ENCODE measurements at places on chromosomes 5 and 9.

DNA sequence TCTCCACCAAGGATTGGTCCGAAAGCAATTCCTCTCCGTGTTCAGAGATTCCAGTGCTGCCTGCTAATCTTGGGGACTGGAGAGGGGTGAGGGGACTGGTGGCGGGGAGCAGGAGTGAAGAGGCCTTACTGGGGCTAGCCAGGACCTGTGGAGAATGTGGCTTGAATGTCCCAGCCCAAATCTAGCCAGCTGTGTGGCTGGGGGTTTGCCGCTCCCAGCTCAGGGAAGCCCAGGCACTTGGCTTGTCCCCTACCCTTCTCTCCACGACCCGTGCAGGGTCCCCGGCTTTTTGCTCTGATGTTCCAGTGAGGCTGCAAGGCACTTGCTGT lies 2.4 kb downstream of the N4BP3 start:
- DNase-seq: no peak

- no peak for DNase-seq
Observed at GRCh38 chr9:134174073-134174449, 9.7 kb upstream of the RNU6ATAC start.

GRCh38 chr9:38700695-38701094 lies 19.2 kb downstream of the FAM240B start:
- DNase-seq: no peak

DNA sequence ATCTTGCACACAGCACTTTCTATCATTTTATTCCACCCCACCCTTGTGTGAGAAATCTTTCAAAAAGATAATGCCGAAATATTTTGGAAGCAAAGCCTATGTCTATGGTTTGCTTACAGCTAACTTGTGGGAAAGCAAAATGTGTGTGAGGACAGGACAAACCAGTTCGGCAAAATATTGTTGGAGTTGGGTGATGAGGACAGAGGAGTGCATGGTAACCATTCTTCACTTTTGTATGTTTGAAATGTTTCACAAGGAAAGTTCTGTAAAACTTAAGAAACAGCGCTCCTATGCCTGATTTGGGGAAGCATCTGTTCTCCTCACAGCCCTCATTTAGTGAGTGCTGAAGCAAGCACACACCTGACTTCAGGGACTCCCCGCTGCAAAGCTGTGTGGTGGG lies 62.0 kb upstream of the RNF130 start:
- no peak for DNase-seq

- DNase-seq: no peak
Observed at GRCh38 chr5:111439473-111440075, 72.8 kb downstream of the STARD4 start.

- DNase-seq: no peak
Observed at GRCh38 chr5:176486189-176486757, 38.1 kb downstream of the FAF2 start.

DNA sequence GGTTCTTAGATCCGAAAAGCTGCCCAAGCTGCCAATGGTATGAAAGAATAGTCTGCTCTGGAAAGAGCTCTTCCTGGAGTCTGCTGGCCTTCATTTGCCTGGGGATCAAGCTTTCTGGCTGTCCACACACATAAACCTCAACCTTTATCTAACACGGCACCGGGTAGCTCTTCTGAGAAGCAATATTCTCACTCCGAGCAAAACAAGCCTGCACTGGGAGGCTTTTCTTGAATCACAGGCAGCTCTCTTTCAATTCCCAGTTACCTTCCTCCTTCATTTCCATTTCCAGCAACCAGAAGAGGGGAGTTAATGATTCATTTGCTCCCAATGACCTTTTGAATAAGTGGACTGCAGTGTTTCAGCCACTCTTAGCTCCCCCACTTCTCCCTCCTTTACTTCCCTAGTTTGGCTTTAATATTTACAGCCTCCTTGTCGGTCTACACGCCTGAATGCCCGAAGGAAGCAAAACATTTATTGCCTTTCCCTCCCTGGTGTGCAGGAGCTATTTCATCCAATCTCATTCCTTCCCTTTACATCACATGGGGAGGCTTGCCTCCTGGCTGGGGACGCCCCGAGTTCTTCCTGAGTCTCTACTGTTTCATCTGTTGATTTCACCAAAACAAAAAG lies 187.1 kb downstream of the ARHGEF28 start:
- no peak for DNase-seq

DNA sequence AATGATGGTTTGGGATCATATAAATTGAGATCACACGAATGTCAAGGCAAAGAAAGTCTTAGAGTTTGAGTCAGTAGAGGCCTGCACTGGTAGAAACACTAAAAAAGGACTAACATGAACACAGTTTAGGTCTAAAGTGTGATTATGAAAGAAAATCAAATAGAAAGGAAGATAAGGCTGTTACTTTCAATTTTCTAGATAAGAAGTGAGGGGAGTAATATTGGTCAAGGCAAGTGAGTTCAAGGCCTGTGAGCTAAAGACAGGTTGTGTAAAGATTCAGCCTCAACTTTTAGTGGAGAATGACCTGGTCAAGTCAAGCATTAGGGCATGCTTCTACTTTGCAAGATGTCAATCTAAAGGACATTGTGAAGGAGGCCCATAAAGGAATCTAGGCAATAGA lies 19.0 kb downstream of the VLDLR start:
- no peak for DNase-seq

DNA sequence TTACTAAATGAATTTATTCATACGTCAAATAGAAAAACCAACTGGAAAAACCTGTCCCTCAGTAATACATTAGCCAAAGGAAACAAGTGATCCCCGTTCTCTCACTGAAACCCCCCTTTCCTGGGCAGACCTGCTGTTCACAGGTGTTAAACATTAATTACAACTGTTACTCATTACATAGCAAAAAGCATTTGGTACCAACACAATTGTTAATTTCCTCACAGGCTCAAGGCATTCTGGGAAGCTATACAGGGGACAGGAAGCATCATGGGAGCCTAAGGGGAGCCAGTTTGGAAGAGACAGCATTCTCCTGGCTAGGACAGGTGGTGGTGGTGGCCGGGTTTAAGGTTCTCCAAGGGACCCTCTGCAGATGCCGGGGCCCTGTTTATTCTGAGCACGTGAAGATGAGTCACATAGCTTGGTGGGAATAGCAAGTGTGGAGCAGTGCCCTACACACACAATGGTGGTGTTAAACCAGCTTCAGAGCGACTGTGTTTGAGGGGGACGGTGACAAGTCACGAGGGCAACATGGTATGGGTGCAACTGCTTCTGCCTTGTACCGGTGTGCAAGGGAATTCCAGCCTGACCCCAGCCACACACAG lies 62.6 kb upstream of the SLC25A51 start:
- no peak for DNase-seq

DNA sequence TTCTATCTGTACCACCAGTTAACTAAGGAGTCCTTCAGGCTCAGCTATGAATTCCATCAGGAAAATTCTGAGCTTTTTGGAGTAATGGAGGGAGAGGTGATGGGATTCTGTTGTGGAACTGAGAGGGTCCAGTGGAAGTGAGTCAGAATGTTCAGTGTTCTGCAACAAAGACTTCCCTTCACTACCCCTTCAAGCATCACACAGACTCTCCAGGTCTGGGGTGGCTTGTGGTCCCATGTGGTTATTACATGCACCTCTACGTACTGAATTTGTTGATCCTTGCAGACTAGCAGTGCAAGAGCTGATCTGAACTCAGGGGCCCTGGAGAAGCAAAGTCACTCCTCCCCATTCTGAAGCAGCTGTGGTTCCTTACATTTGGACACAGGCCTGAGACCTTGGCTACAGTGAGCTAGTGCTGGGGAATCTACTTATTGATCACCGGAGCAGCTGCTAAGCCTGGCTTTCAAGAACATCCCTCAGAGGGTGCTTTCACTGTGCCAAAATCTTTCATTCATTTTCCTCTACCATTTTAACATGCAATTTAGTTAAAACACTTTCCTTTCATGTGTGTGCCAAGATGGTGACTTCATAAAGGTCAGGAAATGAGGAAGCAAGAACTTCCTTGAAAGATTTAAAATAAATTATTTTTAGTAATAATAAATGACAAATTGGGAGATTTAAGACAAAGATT lies 75.0 kb upstream of the TNC start:
- DNase-seq: no peak

- DNase-seq: no peak
Observed at GRCh38 chr5:4676934-4677333, 463.2 kb upstream of the ADAMTS16 start.

DNA sequence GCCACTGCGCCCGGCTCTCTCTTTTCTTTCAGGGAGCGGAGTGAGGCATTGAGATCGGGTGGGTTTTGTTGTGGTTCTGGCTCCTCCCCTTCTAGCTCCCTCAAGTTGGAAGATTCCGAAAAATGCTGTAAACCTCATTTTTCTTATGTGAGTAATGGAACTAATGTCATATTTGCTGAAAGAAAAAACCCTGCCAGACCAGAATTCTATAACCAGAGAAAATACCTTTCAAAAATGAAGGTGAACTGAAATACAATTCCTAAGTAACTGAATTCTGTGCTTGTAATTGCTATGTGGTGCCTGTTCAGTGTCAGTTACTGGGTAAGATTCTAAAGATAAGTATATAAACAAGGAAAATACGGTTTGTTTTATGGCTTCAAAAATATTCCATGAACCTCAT lies 30.9 kb upstream of the CDK20 start:
- no peak for DNase-seq

DNA sequence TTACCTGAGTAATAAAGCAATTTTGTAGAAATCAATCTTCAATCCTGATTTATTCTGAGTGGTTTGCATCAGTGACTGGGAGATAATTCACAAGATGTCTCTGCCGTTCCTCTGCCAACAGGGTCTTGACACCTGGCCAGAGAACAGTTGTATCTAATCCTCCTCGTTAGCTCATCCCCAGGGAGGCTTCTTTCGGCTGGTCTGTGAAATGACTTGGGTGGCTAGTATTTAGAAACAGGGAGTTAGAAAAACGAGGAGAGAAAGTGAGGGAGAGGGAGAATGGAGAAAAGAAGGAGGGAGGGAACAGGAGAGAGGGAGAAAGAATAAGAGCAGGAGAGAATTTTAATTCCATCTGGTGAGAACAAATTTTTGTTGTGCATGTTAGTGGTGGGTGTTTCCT lies 600.2 kb upstream of the TLE4 start:
- no peak for DNase-seq

DNA sequence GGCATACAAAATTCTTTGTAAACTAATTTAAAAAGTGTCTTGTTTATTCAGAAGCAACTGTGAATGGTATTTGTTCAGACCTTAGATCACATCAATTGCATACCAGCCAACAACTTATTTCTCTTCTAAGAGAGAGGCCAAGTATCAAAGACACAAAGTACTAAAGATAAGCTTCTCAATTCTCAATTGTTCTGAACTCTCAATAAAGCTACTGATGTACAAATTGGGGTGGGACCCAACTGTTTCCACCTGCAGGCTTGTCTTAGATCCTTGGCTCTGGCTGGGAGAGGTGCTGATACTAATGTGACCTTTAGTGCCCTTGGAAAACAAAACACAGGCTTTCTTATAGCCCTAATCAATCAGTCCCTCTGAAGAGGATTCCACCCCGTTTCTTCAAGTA lies 22.1 kb downstream of the XRCC4 start:
- DNase-seq: no peak

GRCh38 chr5:173246511-173246910 lies 11.5 kb upstream of the NKX2-5 start:
- no peak for DNase-seq

GRCh38 chr5:60066502-60066901 lies 173.0 kb upstream of the PDE4D start:
- DNase-seq: no peak

DNA sequence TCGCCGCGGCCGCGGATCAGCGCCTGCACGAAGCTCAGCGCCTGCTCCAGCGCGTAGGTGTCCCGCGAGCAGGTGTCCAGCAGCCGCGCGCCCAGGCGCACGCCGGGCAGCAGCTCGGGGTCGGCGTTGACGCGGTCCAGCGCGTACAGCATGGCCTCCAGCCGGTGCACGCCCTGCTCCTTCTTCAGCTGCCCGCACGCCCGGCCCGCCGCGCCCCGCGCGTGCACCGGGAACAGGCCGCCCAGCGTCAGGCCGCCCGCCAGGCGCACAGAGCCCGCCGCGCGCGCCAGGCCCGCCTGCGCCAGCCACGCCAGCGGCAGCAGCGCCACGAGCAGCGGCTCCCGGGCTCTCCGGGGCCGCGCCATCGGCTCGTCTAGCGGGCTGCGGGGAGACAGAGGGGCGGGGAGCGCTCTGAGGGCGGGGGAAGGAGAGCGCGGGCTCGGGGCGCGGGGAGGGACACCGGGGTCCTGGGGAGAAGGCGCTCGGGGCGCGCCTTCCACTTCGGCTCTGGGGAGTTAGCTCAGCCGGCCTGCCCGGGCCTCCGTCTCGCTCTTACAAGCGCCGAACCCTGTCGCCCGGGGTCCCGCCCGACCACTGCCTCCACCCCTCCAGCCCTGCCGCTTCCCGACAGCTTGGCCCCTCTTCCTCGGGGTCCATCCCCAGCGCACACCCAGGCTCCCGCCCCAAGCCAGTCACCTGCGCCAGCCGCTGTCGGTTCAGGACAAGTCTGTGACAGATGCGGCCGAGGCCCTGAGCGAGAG lies at the start of gene GRM6:
TSS of gene GRM6 (minus strand) at position 741 of the 761 bp plus-strand sequence. CDS start at position 365, 376 bp downstream.
- DNase-seq: no peak

GRCh38 chr5:96952974-96953730 lies 17.3 kb downstream of the LNPEP start:
- DNase-seq: no peak

GRCh38 chr5:169950333-169950732 lies 30.0 kb downstream of the INSYN2B start:
- no peak for DNase-seq

GRCh38 chr5:181203777-181204112 lies 1.3 kb downstream of the TRIM7 start:
- no peak for DNase-seq

DNA sequence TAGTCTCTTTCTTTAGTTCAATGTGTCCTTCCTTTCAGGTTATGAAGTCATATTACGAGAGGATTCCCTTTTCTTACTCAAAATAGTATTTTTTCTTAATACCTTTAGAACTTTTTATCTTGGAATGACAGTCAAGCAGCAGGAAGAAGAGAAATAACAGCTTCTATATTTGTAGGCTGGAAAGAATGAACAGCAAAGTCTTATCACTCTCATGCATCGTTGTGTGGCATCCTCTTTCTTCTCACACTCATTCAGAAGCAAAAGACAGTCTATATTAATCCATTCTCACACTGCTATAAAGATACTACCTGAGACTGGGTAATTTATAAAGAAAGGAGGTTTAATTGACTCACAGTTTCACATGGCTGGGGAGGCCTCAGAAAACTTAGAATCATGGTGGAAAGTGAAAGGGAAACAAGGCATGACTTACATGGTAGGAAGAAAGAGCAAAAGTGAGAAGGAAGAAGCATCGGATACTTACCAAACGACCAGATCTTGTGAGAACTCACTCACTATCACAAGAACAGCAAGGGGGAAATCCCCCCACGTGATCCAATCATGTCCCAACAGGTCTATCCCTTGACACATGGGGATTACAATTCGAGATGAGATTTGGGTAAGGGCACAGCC lies 1646.1 kb upstream of the CDH6 start:
- no peak for DNase-seq

- no peak for DNase-seq
Observed at GRCh38 chr5:2740051-2740875, 11.2 kb downstream of the IRX2 start.

DNA sequence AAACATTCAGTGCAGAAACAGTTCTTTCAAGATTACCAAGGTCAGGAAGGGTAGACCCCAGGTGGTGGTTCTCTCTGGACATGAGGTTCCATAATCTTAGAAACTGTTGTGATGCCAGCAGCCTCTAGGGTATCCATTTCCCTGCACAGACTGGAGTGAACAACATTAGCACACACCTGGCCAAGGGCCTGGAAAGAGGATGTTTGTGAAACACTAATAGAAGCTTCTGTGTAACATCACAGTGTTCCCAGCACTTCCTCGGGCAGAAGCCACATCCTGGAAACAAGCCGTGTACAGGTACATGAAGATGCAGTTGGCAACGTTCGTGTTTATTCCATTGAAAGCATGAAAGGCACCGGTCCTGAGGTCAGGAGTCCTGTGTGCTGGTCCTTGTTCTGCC lies 598.2 kb upstream of the KLF4 start:
- DNase-seq: no peak
